ENCODE measurements at places on chromosomes 3 and 15.

DNA sequence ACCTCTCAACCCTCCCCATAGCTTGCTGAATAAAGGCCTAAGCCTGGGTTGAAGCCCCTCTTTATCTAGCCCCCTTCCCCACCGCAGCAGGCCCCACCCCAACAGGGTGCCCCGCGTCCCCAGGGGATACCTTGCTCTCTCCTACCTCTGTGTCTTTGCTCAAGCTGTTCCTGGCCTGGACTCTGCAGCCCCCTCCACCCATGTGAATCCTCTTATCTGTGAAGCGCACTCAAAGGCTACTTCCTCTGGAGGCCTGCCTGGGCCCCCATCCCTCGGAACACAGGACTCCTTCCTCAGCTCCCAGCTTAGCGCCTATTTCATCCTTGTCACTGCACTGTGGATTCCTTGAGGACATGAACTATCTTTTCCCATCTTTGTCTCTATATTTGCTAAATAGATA lies 61.4 kb upstream of the HERC1 start:
- DNase-seq, result peak; percentile 34

DNA sequence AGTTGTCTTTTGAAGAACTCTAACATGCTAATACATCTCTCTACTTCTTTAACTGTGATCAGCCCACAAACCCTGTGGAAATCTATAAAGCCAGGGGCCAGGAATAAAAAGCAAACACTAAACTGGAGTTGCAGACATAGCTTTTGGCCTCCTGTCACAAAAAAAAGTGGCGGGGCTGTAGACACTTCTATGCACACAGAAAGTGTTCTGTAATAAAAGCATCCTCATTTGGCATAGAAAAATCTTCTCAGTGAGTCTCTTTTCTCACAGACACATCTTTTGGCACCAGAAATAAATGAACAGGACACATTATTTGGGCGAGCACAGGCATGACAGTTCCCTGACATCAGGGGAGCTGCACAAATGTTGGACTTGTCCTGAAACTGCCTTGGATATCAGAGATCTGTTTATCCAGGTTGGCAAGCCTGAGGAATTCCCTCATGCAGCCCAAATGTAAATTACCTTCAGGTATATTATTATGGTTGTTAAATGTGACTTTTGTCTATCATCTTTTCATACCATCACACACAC lies 355.4 kb downstream of the FGF12 start:
- DNase-seq, result no peak

DNA sequence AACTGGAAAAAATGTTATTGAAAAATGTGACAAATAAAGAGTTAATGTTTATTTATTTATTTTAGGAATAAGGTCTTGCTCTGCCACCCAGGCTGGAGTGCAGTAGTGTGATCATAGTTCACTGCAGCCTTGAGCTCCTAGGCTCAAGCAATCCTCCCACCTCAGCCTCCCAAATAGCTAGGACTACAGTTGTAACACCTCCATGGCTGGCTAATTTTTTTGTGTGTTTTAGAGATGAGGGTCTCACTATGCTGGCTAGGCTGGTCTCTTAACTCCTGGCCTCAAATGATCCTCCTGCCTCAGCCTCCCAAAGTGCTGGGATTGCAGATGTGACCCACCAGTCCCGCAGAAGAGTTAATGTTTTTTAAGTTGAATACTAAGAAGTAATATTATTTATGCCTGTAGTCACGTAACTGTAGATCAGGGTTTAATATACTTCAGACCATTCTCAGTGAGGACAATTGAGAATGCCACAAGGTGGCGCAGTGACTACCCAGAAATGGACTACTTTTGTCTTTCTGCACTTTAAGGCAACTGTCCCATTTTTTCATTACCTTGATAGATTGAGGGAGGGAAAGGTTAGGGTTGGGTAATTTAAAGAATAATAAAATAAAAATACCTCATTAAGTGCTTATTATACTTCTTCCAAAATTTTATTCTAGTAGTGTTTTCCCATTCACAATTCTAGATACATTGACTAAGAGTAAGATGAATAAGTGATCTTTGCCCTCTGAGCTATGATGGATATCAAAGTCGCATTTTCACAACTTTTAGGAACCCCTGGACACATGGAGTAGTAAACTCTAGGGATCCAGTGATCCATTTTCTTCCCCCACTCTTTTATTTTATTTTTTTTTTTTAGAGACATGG lies 6.0 kb downstream of the MUC13 start:
- peak; percentile 59 for DNase-seq

DNA sequence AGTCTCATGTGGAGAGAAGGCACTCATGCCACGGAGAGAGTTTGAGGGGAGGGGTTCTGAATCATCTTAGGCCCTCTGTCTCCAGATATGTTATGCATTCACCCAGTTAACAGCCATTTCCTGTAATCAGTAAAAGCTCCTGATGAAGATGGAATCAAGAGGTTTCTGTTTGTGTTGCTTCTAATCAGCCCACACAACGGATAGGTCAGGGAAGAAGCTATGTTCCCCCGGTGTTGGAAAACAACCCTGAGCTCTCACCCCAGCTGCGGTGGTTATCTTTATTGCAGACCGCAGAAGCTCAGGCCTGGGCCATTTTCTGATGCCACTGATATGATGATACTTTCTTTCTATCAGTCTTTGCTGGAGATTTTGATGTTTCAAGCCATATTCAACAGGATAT lies 338.5 kb upstream of the ONECUT1 start:
- peak; percentile 7 for DNase-seq

DNA sequence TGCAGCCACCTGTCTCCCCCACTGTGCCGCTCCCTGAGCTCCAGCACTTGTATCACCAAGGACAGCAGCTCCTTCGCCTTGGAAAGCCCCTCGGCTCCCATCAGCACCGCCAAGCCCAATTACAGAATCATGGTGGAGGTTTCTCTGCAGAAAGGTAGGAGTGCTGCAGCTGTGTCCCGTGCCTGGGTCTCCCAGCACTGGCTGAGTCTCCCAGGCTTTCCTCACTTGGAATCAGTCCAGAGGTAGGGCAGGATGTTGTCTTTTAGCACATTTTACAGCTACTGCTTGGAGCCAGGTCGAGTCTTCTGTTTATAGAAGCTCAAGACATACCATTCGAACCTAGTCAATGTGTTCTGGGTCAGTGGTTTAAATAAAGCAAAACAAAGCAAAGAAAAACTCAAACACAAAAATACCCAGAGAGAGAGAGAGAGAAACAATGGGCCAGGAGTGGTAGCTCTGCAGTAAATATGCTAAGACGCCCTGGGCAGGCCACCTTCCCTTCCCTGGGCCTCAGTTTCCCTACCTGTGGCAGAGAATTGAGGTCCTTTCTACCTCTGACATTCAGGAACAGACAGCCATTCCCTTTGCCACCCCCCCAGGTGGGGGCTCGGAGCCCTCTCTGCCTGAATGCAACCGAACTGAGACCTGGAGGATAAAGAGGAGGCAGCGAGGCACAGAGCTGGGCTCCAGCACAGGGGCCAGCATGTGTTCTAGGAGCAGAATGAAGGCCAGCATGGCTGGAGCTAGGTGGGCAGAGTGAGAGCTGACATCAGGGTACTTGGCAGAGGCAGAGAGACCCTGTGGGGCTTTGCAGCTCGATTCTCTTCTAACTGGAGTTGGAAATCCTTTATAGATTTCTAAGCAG lies 44.1 kb downstream of the STARD5 start:
- DNase-seq, result no peak

GRCh38 chr15:43218908-43219706 lies 1.7 kb downstream of the EPB42 start:
- DNase-seq, result no peak

DNA sequence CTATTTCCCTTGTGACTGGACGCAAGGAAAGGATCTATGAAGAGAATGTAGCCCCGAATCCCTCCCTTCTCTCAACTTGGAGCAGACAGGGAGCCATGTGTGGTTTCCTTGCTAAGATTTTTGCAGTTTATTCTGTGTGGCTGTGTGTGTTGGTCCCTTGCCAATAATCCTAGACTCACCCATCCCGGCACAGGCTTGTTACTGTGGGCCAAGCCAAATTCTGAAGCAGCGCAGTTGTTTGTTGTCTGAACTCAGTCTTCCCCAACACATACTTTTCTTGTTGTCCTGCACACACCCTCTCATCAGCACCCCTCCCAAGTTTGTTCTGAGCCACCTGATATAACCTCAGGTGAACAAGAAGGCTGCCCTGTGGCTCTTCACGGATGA lies 193.3 kb upstream of the CTDSPL start:
- DNase-seq, result no peak

DNA sequence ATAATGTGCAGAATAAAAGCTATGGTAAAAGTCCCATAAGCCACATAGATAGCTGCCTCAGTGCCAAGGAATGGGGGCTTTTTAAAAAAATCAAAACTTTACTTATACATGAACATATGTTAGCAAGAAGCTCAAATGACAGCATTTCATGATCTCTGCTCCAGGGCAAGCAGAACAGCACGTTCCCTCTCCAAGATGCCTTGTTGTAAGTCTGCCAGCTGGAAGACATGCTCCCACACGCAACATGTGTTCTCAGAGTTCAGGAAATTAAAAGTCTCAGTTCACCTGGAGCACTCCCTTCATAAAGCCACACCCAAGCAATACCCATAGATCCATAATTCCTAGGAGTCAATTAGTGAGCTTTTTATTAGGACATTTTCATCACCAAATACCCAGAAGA lies 52.2 kb downstream of the ABI3BP start:
- DNase-seq, result no peak

DNA sequence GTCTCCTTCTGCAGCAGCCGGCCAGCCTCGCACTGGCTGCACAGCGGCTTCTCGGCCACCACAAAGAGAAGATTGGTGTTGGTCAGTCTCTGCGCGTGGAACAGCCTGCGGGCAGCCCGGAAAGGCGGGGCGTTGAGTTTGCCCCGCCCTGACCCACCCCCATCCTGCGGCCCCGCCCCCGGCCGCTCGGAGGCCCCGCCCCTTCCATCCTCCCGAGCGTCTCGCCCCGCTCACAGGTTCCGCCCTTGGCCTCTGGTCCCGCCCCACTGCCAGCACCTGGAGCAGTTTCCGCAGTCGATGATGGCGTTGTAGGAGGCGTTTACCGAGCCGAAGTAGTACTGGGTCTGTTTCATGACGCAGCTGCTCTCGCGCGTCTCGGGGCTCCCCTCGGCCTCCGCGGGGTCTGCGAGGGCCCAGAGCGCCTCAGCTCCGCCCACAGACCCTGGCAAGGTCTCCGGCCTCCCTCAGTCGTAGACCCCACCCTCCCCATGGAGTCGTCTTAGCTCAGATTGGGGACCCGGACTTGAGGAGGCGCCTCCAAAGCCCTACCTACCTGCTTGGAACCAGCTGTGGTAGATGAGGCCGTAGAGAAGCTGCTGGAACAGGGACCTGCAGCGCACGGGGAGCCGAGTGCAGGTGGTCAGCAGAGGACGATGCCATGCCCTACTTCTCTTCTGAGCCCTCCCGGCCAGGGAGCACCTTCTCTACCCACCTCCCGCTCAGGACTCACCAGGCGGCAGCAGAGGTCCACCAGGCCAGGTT lies 5.9 kb upstream of the TMEM115 start:
- DNase-seq, result peak; percentile 71

DNA sequence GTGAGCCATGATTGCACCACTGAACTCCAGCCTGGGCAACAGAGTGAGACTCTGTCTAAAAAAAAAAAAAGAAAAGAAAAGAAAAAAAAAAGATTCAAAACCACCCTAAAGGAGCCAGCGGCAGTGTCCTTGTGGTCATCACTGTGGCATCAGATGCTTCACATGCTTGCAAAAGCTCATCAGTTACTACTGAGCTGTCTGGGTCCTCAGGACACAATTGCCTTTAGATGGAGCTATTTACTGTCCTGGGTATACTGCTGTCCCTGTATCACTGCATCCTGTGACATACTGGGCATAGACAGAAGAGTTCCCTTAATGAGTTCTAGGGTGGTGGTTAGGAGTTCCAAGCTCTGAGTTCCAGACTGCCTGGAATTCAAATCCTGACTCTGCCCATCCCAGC lies 85.8 kb downstream of the LINGO1 start:
- DNase-seq, result no peak

DNA sequence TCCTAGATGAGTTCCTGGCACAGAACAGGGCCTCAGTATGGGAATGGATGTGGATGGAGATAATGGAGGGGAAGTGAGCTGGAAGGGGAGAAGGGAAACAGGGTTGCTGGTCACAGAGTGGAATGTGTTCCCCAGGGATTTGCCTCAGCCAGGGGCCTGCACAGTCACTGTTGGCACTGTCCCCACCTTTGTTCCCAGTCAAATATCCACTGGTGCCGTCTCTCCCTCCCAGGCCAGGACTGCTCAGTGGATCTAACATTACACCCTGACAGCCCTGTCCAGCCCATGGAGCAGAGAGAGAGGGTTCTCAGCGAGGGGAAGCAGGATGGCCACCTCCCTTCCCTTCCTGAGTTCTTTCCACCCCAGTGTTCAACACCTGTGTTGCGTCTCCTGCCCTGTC lies 1.5 kb upstream of the PPP1R2 start:
- no peak for DNase-seq

GRCh38 chr3:72652395-72652794 lies 195.8 kb downstream of the SHQ1 start:
- DNase-seq, result peak; percentile 16

DNA sequence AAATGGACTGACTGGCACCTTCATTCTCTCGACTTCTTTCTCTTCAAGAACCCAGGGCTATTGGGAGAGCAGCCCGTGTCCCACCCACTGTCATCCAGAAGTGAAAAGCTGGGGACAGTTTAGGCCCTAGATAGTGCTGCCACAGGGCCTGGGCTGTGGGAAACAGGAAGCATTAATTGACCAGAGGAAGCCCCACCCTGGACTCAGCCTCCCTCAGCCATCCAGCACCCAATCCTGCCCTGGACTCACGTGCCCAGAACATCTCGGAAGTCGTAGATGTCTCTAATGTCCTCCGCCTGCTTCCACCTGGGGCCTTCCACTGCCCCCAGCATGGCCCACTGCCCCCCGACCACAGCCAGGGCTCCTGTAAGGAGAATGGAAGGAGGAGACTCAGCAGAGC lies 2.3 kb downstream of the CAMK1 start:
- DNase-seq, result no peak

- no peak for DNase-seq
Observed at GRCh38 chr3:95751509-95751908, 1062.9 kb upstream of the EPHA6 start.

GRCh38 chr15:72936691-72937679 lies 115.3 kb upstream of the NEO1 start:
- no peak for DNase-seq

DNA sequence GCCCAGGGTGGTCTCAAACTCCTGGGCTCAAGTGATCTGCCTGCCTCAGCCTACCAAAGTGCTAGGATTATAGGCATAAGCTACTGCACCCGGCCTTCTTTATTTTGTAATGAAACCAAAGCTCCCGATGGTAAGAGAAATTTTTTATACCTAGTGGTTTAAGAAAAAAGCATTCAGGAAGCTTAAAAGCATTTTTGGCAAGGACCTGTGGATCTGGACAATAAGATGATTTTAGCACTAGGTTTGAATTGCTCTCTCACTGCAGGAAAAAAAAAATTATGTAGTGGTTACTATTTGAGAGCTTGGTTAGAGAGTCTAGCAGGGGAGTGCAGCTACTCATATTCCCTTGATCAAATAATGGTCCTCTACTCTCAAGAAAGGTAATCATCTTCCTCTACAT lies 64.9 kb upstream of the PIK3R4 start:
- DNase-seq, result no peak

All from KBM-7 (cell line).